ENCODE measurements at places on chromosomes 12 and 14.

DNA sequence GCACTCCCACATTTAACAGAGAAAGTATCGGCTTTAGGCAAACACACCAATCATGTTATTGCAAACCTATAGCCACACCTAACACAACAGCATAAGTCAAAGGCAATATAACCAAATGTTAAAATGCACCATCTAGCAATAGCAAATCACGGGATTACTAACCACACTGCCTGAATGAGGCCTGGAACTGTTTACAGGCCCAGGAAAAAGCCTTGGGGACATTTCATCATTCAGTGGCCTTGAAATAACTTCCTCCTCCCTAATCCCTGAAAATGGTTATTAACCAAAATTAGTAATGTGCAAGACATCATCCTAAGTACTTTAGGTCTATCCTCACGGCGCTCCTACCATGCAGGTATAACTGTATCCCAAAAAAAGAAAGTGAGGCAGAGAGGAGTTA lies 2.3 kb downstream of the GALC start:
- no peak for DNase-seq

GRCh38 chr12:120630104-120630892 lies 10.1 kb upstream of the CABP1 start:
- DNase-seq, result peak; percentile 9

- DNase-seq, result no peak
Observed at GRCh38 chr14:105196265-105196960, 15.3 kb upstream of the NUDT14 start.

DNA sequence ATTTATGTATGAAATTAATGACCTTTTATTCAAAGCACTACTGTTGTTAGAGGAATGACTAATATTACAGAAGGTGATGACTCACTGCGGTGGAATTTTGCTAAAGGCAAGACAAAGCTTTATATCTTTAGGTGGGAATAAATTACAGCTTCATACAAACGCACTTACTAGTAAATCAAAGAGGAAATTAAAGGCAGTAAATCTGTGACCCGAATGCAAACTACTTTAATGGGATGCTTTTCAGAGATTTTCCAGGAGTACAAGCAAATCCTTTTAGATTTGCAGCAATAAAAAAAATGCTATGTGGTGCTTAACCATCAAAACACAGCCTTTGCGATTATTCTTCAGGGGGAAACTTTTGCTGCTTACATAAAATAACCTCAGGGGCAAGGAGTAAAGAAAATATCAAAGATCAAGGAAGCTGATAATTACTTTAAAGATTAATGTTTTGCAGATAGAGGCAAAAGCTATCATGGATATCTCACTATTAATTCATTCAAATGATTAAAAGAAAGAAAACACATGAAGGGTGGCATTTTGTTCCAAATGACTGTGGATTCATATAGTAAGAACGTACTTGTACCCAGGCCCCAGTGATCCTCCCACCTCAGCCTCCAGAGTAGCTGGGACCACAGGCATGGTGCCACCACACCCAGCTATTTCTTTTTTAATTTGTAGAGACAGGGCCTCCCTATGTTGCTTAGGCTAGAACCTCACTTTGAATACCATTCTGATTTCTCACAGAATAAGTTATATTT lies 98.9 kb downstream of the DENND5B start:
- DNase-seq, result peak; percentile 68

GRCh38 chr12:73514672-73515071 lies 1023.0 kb upstream of the ATXN7L3B start:
- DNase-seq, result no peak

DNA sequence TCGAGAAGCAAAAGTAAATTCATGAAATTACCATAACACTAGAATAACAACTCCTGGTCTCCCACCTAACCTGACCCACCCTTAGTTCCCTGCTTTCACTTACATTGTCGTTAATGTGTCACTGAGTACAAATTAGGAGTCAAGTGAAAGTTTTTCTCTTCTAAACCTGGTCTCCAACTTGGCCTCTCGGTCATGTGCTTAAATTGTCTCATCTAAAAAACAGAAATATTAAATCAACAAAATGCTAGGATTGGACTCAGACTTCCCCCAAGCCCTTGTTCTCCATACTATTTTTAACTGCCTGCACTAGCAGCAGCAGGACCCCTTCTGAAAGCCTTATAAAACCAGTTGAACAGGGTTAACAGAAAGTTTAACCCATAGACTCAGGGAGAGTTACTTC lies 1.8 kb upstream of the BTG1 start:
- DNase-seq, result no peak

DNA sequence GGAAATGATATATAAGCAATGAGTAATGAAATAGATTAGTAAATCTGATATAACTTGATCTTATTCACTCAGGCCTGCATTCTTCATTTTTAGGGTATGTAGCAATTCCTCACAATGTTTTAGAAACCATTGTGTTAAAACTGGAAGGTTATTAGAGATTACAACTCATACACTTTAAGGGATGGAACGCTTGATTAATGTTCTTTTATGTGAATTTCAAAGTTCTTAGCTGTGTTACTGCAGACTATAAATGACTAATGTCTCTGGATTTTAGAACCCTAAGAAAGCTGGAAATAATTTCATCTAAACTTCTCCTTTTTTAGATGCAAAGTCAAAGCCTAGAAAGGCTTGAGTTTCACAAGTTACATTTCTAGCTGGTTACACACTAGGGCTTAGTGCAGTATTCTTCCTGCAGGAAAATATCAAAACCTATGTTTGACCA lies 148.2 kb upstream of the CLEC14A start:
- DNase-seq, result peak; percentile 74

GRCh38 chr14:60905923-60906322 lies 75.0 kb downstream of the TRMT5 start:
- no peak for DNase-seq

DNA sequence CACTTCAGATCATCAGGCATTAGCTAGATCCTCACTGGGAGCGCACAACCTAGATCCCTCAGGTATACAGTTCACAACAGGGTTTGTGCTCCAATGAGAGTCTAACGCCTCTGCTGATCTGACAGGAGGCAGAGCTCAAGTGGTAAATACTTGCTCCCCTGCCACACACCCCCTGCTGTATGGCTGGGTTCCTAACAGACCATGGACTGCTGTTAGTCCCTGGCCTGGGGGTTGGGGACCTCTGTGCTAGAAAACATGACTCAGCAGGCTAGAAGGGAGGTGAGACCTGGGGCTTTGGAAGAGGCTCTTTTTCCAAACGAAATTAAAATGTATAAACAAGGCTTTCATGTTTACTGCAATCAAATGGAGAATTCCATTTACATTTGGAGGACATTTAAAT lies 691.1 kb downstream of the FLRT2 start:
- no peak for DNase-seq

- DNase-seq, result no peak
Observed at GRCh38 chr12:48758186-48758585, 30.7 kb downstream of the ADCY6 start.

- DNase-seq, result no peak
Observed at GRCh38 chr14:39673734-39674133, 241.5 kb upstream of the FBXO33 start.

GRCh38 chr12:110351119-110351518 lies 52.4 kb downstream of the ANAPC7 start:
- DNase-seq, result no peak

GRCh38 chr12:52984136-52984535 lies 22.1 kb upstream of the EIF4B start:
- peak; percentile 55 for DNase-seq

- no peak for DNase-seq
Observed at GRCh38 chr14:23436327-23437132, 1.1 kb upstream of the MYH7 start.

DNA sequence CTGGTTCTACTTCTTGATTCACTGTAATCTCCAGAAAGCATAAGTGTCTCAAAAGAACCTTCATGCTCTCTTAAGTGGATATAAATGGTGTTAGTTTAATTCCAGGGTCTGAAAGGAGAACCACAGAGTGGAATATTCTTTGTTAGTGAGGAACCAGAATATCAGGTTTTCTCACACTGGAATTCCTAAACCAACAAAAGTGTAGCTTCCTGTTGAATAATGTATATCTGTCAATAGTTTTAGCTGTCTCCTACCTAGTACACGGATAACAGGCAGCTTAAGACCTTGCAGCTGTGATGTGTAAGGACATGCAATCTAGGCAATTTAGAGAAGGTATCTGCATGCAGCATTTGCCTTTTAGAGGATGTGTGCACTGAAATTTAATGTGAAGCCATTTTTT lies 24.0 kb downstream of the LRIG3 start:
- DNase-seq, result peak; percentile 63

DNA sequence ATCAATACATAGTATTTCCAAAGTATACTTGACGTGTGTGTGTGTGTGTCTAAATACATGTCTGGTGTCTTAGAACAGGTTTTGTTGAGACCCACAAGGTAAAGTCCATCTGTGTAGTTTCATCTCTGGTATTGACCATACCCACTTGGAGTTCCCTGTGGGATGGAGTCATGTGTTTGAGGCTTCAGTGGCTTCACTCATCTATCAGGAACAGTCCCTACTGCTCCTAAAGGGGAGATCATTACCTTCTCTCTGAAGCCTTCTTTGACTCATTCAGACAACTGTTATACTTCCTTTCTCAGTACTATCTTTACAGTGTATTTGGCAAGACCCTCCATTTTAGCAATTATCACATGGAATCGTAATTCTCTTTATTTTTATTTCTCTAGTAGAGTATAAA lies 14.2 kb downstream of the RAB21 start:
- DNase-seq, result no peak

DNA sequence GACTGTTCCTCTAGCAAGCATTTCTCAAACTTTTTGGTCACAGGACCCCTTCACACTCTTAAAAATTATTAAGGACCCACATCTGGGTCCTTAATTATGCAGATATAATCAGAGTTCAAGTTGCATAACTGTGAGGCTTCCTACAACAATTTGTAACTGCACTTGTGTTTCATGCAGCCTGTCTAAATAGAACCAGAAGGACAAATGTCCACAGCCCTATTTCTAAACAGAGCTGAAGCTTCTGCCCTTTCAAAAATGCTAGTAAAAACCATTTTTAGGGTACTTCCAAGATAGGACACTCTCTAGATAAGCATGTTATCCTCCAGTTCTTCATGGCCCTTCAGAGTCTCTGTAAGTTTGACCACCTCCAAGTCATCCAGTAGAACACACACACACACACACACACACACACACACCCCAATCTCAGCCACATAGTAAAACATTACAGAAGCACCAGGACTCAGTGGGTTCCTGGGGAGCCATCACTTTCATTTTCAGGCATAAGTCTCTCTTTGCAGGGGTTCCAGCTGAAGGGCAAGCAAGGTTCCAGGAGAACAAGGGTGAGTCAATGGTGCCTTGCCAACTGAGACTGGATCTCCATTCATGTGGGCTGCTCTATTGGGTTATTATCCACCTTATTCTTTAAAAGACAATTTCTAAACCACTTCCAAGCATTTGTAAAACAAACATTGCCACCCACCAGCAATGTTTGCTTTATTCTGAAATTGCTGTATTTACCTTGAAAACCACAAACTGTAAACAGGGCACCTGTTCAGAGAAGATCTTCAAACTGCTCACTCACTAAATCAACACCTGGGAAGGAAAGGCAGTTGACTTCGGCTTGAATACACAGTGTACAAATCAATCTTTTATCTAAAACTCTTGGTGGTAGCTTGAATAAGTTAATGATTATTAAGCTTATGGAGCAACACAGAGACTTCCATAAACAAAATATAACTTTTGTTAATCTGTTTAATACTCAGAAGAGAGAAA lies 64.1 kb downstream of the ITPR2 start:
- DNase-seq, result peak; percentile 16

- DNase-seq, result no peak
Observed at GRCh38 chr14:83632375-83632774, 1897.6 kb upstream of the FLRT2 start.

Data from PC-9 (cell line).